ENCODE measurements at places on chromosomes 5 and 9.

DNA sequence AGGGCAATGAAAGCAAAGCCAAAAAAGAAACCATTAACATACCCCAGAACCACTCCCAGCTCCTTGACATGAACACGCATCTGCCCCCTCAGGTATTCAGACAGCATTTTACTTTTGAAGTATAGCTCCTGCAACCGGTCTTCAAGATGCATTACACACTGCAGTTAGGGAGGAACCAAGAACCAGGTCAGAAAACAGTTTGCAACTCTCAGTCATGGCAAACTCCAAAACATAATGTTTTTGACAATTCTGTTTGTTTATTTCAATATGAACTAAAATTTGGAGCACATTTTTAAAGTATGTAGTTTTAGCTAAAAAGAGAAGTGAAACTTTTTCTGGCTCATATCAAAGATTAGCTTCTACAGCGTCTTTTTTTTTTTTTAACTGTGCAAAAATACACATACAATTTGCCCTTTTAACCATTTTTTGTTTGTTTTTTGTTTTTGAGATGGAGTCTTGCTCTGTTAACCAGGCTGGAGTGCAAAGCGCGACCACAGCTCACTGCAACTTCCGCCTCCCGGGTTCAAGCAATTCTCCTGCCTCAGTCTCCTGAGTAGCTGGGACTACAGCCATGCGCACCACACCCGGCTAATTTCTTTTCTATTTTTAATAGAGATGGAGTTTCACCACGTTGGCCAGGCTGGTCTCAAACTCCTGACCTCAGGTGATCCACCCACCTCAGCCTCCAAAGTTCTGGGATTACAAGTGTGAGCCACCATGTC, 12.2 kb upstream of the RAPGEF6 start:
- DNase-seq: no peak

DNA sequence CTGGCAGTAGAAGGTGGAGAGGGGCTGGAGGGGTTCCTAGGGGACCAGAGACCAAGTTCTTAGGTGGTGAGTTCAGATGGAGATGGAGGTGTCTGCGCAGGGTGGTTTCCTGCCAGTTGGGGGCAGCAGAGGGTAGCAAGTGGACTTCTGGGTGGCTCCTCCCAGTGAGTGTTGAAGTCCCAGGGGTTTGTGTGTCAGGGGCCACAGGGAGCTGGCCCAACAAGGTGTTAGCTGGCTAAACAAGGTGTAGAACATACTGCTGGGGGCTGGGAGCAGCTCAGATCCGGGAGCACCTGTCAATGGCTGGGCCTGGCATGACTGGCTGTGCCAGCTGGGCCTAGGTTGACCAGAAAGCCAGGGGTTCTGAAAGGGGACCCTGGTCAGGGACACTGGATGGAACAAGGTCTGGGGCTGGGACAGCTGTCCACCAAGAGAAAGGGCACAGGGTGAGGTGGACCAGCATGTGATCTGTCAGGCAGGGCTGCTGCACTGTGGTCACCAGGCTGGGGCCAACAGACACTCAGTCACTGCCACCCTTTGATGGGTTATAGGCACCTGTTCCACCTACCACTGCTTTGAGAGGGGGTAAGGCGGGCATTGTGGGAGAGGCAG, 35.6 kb downstream of the DAB2IP start:
- peak; percentile 65 for DNase-seq

- DNase-seq: no peak
Measured at GRCh38 chr5:168088410-168089173, 202.9 kb upstream of the WWC1 start.

DNA sequence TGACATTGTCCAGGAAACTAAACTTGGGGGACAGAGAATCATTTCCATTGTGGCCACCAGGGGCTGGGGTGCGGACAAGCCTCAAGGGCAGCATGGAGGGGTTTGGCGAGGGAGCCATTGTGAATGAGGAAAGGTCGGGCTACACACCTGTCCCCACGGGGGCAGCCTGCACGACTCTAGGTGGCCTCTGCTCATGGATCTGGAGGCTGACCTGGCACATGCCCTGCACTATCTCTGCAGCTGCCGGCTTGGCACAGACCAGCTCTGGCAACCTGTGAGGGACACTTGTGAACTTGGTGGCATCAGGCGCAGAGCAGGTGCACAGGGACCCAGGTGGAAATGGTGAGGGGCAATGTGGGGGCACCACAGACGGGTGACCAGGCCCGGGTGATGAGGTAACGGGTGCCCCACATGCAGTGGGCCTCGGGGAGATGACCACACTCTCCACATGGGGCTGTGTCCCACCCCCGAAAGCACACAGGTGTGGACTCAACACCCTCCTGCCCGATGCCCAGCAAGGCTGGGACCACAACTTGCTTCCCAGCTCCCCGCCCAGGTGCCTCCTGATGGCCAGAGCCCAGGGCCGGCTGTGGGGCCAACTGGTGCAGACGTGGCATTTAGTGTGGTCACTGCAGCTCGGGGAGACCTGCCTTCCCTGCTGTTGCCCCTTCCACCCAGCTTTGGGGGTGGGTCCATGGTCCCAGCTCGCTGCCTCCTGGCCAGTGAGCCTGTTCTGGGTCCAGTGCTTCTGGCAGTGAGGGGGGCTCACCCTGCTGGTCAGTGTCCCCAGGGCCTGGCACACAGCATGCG, 60.9 kb upstream of the UBAC1 start:
- no peak for DNase-seq

GRCh38 chr5:180499684-180500083, 5.5 kb downstream of the CNOT6 start:
- no peak for DNase-seq

GRCh38 chr5:43700601-43701000, 97.6 kb downstream of the NNT start:
- no peak for DNase-seq

DNA sequence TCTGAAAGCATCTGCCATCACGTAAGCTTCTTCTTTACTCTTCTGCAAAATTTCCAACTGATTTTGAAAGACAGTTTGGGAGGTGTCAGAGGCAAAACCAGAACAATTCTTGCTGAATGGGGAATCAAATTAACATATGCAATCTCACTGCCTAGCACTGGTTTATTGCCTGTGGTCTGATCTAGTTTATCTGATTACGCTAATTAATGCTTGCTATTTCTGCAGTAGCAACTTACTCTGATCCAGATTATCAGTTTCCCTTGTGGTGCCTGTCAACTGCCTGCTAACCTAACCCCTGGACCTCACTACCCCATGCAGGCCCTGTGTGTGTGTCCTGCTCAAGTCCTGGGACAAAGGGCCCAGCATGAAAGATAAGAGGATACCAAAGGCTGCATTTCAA, 40.3 kb downstream of the CCDC125 start:
- no peak for DNase-seq

DNA sequence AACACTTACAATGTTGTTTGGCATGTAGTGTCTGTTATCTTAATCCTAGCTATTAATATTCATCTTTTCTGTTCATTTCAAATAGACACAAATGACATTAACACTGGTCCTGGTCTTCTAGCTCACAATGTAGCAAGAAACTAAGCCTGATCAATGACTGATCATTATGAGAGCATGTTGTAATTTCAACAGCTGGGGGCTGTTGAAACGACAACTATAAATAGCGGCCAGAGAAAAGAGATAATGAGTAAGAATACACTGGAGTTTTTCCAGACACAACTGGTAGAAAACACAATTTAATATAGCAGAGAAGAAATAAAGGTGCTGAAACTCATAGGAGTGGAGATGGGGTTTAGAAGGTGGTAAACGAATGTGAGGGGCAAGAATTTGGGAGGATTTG, 89.2 kb downstream of the HTR4 start:
- DNase-seq: no peak

GRCh38 chr5:172347496-172348052, 64.0 kb upstream of the UBTD2 start:
- peak; percentile 28 for DNase-seq

DNA sequence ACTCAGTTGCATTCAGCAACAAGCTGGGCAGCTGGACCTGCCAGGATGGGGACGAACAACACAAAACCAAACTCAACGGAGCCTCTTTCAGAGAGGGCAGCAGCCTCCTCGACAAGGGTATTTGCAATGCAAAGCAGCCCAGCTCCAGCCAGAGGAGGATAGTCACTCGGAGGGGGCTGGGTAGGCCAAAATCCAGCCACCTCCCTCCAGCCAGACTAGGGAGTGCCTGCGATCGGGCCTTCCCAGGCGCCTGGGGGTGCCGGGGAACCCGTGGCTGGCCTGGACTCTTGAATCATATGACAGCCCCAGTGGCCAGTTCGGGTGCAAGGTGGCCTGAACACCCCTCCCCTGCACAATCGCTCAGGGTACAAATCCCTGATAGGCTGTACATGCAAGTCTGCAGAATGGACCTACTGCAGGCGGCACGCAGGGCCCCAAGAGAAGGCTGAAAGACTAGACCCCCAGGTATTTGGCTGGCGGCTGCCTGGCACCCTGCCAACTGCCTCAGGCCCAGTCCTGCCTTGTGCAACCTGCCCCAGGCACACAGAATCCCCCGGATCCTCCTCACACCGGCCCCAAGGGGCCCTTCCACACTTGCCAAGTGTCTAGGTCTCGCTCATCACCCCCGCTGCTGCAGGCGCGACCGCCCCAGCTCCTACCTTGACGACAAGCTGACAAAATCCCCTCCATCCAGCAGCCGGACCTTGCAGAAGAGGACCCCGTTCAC, 1.3 kb downstream of the EEIG1 start:
- DNase-seq: peak; percentile 75

DNA sequence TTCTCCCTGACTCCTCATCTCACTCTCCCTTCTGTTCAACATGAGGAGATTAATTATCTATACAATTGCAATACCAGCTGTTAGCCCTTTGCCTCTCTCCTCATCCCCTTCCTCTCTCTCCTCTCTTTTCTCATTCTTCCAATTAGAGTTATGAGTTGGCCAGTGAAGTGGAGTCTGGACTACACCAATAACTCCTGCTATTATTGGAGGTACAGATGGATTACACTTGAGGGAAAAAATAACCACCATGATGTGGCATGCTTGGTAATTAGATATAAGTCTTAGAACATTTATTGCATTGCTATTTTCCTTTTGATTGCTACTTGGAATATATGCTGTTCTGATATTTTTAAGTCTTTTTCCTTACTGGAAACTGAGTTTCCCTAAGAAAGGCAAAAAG, 159.2 kb downstream of the FRMD3 start:
- DNase-seq: no peak

DNA sequence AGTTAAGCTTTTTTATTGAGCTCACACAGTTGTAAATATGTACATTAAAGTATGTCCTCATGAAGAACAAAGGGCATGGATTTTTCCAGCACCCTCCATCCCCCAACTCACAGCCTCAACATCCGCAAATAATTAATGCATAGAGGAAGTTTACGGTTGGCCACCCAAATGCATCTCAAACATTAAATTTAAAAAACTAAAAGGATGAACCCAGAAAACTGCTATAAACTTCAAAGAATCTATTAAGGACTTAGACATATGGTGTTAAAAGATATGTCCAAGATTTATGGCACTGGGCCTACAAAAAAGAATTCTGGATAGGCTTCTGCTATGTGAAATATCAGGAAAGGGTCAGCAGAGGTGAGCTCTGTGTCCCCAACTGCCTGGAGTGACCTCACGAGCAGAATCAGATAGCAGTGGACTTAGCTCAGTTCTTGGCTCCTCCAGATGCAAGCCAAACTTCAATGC, 54.0 kb upstream of the TNC start:
- no peak for DNase-seq

DNA sequence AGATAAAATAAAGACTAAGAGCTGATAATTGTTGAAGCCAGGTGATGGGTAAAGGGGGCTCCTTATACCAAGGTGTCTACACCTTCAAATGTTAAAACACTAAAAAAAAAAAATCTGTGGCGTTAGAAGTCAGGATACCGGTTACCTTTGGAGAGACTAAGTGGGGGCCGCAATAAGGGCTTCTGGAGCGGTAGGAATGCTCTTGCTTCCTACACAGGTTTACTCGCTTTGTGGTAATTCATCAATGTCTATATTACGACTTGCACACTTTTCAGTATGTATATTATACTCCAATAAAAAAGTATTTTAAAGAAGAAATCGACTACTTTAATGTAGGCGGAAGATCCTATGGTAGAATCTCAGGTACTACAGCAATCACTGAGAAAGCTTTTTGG, 12.5 kb downstream of the MRPS27 start:
- no peak for DNase-seq

DNA sequence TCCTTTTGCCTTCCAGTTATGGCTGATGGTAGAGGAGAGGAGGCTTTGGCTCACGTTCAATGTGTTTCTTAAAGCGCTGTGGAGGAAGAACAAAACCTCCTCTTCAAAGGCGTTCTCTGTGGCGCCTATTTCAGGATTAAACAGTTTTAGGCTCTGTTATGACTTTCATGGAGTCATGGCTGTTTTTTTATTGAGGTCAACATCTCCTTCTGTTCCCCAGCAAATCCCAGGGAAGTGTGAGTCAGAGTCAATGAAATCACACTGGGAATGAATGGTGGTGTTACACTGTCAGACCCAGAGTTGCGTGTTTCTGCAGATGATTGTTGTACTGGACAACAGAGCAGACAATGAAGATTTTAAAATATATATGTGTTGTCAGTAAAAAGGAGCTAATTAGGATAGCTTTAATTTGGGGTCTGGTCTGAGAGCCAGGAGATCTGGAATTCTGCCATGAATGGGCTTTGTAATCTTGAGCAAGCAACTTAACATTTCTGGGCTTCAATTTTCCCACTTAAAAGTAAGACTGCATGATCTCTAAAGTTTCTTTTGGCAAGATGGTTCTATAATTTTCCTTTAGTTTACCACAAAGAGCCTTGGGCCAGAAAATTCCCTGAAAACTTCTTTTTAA, 240.7 kb downstream of the CSNK1G3 start:
- no peak for DNase-seq

DNA sequence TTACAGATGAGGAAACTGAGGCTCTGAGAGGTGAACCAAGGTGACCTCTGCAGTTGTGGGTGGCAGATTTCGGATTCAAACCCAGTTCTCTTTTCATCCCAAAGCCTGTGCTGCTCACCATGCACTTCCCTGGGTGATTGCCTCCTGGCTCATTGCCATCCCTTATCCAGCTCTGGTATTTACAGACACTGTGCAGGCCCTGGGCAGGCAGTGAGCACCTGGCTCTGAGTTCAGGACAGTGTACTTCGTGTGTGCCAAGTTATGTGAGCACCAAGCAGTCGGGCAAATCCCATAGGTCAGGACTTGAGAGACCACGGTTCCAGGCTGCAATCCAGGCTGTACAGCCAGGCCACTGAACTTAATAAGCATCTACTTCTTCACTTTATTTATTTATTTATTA, 1.4 kb downstream of the LRSAM1 start:
- no peak for DNase-seq

- DNase-seq: no peak
Measured at GRCh38 chr9:86329649-86330048, 24.6 kb downstream of the TUT7 start.

DNA sequence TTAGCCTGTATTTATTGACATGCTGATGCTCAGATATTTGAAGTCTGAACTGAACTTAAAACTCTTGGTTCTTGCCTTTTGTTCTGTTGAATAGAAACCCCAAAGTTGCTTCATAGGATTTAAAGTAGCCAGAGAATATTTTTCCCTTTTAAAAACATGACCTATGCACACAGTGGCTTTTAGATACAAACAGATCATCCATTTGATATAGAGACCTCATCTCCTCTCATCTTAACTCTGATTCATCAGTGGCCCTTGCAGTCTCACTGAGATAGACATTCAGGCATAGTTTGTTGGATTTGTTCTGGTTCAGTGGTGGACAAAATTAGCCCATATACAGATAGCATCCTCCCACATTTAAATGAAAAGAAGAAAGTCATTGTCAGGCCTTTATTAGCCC, 43.5 kb upstream of the PJA2 start:
- DNase-seq: no peak

- DNase-seq: no peak
Measured at GRCh38 chr5:172561151-172561550, 79.9 kb upstream of the NEURL1B start.

GRCh38 chr9:114820776-114821501, 15.1 kb upstream of the TNFSF15 start:
- no peak for DNase-seq
